Stimulated activated CD8-positive, alpha-beta memory T cell treated with anti-CD3 and anti-CD28 coated beads, Interleukin-4, amount 100 ng/mL, for 1 hour (primary cell): ENCODE measurements at places on chromosomes 6 and 20.

DNA sequence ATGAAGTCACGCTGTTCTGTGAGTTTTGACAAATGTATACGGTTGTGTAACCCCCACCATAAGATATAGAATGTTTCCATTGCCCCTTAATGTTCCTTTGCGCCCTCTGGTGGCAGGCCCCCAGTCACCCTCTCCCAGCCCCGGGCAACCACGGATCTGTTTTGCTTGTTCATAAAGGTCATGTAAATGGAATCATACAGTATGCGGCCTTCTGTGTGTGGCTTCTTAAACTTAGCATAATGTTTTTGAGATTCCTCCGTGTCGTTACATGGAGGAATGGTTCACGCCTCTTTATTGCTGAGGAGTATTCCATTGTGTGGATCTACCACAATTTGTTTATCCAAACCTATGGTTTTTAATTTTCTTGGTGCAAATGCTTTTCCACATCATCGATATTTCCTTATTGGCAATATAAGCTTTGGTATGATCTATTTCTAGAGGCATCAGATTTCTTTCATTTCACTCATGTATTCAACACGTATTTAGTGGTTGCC is 28.4 kb downstream of the LYRM2 start:
- peak; percentile 63 for DNase-seq

DNA sequence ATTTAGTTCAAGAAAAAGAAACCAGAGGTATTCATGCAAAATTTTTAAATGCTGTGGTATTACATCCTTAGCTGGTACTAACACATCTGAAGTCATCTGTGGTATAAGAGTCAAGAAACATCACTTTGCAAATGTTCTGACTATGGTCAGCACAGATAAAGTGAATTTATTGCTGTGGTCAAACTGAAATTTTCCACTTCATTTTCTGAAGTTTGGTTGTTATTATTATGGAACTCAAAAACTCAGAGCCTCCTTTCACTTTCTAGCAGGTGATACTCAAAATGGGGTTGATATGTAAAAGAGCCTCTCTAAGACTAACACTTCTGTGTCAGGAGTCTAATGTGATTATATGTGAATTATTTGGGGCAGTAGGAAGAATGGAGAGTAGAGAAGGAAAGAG is 257.8 kb downstream of the RNGTT start:
- DNase-seq = no peak

- DNase-seq = no peak
Measured at GRCh38 chr6:32190911-32191677, 1.1 kb upstream of the PBX2 start.

- no peak for DNase-seq
Measured at GRCh38 chr6:137734005-137734874, 132.8 kb upstream of the TNFAIP3 start.

DNA sequence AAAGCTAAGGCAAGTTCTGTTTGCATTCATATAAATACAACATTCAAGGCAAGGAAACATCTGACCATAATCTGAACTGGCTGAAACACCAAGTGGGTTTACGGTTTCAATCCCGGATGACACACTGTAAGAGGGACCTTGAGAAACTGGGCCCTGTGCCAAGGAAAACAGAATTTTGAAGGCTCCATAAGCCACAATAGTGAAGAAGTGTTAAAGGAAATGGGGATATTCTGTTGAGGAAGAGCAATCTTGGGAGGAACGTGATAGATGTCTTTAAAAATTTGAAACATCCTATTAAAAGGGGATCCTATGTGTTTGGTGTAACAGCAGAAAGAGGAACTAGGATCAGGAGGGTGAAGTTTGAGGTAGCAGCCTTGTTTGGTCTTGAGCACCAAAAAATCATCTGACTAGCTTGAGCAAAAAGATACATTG is 82.4 kb upstream of the TAB2 start:
- DNase-seq = no peak

- no peak for DNase-seq
Measured at GRCh38 chr6:157610451-157610999, 212.5 kb upstream of the SNX9 start.

DNA sequence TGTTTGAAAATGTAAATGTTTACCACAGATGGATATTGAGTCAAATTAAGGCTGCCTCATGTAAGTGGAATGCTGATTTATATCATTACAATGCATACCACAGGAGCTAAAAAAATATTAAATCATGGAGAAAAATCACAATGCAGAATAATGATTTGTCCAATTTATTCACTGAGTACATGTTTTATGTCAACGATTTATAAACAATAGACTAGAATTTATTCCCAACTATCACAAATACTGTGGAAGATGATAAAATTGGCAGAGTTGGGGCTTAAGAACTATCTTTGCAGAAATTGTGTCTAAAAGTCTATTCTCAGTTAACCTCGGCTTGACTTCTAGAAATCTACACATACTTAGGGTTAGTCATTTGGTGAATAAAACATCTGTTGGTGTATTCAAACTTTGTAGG is 472.1 kb upstream of the MARCKS start:
- DNase-seq = no peak

DNA sequence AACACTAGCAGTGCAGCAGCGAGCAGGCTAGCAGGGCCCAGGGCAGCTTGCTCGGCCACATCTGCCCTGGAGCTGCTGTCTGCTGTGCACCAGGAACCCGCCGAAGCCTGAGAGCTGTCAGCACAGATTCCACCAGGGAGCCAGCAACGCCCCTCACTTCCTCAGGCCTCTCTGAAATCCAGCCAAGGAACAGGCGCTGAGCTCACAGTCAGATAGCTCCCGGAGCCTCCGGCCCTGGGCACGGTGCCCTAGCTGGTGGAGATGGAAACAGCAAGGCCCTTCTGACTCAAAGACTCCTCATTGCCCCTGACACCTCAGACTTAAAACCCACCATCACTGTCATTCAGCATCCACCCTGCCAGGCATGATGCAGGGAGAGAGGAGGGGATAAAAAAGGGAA is 839.4 kb downstream of the MAFB start:
- no peak for DNase-seq

DNA sequence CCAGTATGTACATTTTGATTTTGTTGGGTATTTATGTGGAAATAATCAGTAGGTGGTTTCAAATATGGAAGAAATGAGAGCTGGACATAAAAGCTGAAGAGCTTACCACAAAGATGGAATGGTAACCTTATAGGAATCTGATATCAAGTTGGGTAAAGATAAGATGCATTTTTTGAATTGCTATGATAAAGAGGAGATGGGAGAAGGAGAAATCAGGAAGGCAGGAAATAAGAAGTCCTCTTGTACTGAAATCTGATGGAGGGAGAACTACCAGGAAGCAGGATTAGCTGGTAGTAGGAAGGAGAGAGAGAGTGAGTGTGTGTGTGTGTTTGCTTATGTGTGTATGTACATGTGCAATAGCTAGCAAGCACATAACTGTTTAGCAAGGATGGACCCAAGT is 468.4 kb downstream of the PHF3 start:
- no peak for DNase-seq

DNA sequence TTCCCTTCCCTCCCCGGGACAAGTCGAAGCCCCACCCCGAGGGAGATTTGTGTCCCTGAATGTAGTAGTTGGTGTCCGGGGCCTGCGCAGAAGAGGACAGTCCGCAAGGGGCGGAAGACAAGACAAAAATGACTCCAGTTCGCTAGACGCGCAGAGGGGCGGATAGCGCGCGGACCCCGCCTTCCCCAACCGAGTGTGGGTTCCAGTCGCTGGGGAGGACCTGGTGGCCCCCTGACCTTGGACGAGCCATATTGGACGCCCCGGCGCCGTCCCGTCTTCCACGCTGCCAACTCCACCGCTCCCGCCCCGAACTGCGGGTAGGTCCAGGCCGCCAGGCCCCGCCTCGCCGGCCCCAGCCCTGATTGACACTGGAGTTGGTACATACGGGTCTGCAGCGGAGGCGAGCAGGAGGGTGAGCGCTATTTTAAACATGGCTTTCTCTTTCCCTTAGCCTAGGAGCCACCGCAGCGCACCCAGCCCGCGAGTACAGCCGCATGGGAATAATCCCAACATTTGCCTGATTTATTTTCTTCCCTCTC is 802 bp downstream of the HMGN3 start:
- peak; percentile 29 for DNase-seq
